Cortex of kidney (tissue), 1 donor: ENCODE measurements at places on chromosomes 13 and 19.

GRCh38 chr13:94324767-94325540 is 154.5 kb downstream of the DCT start:
- no peak for DNase-seq

GRCh38 chr13:33509642-33510229 is 224.2 kb upstream of the STARD13 start:
- no peak for DNase-seq

DNA sequence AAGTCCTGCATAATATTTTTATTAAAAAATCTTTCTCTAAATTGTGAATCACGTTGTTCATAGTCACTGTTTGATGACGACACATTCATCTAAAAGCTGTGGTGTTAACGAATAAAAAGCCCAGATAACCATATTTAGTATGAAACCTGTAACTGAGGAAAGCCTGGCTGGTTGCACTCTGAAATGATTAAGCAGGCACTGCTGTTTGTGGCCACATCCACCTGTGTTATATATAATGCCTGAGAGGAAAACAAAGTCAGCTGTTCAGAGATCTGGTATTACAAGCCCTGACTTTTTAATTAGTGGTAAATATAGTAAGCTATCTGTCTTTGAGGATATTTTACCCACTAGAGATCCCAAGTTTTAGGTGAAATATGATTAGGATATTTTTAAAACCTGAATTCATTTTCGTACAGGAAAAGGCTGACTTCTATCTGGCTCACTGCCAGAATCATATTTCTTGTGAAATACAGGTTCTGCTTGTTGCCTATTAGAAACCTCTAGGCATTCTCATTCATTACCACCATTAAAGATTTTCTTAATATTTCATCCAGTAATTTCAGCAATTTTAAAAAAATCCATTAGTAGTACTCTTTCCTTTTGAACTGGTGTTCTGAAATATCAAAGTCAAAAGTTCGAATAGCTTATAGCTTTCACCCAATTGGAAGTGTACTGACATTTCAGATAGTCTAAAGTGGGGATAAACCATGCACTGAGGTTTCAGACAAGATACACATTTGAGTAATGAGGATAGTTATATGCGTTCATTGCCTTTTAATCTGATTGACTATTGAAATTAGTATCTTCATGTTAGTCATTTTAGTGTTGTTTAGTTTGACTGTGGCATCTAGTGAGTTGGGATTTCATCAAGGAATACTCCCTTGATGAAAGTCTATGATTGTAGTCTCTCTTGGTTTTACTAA is 79.7 kb downstream of the LMO7 start:
- no peak for DNase-seq

DNA sequence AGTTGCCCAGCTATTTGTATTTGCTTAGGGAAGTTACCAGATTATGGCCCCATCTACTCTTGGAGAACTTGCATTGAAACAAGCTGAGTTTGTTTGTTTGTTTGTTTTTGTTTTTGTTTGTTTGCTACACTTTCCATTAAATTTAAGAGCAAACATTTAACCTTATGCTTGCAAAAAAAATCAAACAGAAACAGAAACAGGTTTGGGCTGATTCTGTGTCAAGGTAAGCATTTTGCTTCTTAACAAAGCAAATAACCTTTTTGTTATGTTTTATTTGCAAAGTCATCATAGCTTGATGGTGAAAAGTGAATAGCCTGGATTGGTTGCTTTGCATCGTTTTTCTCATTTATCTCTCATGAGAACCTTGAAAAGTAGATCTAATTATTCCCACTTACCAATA is 531.8 kb downstream of the EFNB2 start:
- DNase-seq, result no peak

- DNase-seq, result no peak
Measured at GRCh38 chr19:6705931-6706632, 14.4 kb downstream of the C3 start.

- DNase-seq, result no peak
Measured at GRCh38 chr13:67136157-67136556, 94.0 kb downstream of the PCDH9 start.

- DNase-seq, result no peak
Measured at GRCh38 chr19:44988896-44989556, 12.2 kb upstream of the RELB start.

GRCh38 chr13:107104631-107105030 is 536.7 kb upstream of the ARGLU1 start:
- DNase-seq, result no peak

GRCh38 chr19:53872762-53873161 is 5.1 kb downstream of the MYADM start:
- DNase-seq, result no peak

GRCh38 chr13:113743366-113744195 is 15.4 kb upstream of the TMEM255B start:
- no peak for DNase-seq

DNA sequence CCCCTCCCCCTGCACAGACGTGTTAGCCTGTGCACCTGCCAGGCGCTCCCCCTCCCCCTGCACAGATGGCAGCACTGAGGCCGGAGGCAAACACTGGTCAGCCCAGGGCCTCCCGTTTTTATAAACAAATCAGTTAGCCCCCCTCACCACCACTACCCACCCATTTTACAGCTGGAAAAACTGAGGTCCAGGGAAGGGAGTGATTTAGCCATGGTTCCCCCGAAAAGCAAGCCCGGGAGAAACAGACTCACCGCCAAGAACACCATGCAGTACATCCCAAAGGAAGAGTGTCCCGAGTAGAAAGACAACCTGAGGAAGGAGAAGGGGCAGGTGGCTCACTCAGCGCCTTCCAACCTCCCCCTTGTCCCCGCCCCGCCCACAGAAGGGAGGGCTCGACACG is 8.7 kb downstream of the PLPP2 start:
- no peak for DNase-seq

- no peak for DNase-seq
Measured at GRCh38 chr13:30991922-30992321, 59.5 kb downstream of the TEX26 start.

GRCh38 chr13:105972811-105973590 is 562.5 kb downstream of the EFNB2 start:
- DNase-seq, result no peak

GRCh38 chr13:98741741-98742435 is 10.6 kb downstream of the SLC15A1 start:
- DNase-seq, result no peak

DNA sequence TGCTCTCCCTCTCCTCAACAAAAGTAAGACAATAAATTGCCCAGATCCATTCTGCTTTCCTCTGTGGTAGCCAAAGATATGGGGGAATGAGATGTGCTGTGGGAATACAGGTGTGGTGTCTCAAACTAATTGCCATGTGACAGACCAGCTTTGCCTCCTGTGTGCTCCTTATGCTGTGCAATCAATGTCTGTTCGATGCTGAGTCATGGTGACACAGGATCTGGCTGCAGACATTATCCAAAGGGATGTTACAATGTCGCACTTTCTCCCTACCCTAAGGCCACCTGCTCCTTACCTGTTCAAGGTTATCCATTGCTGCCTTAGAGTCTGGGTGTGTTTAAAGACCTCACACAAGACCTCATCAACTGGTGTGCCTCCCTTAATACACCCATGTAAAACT is 32.5 kb downstream of the FGF14 start:
- DNase-seq, result no peak

- DNase-seq, result no peak
Measured at GRCh38 chr19:31418692-31419430, 69.6 kb upstream of the TSHZ3 start.

DNA sequence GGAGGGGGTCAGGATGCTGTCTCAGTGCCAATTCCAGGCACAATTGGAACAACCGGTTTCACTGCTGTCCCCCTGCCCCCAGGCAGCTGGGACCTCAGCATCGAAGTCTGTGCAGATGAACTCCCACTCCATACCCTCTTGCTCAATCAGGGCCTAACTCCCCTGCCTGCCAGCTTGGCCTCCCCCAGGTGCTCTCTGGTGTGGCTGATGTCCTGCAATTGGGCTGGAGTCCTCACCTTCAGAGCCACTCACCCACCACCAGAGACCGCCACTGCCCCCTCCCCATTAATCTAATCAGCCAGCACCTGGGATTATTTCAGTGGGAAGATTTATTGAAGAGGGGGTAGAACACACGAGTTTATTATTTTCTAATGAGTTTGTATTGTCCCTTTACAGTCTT is 118.8 kb downstream of the MIPEP start:
- DNase-seq, result no peak

- DNase-seq, result no peak
Measured at GRCh38 chr13:113022745-113023574, 53.9 kb downstream of the MCF2L start.

- DNase-seq, result no peak
Measured at GRCh38 chr13:95221971-95222732, 79.1 kb downstream of the ABCC4 start.

DNA sequence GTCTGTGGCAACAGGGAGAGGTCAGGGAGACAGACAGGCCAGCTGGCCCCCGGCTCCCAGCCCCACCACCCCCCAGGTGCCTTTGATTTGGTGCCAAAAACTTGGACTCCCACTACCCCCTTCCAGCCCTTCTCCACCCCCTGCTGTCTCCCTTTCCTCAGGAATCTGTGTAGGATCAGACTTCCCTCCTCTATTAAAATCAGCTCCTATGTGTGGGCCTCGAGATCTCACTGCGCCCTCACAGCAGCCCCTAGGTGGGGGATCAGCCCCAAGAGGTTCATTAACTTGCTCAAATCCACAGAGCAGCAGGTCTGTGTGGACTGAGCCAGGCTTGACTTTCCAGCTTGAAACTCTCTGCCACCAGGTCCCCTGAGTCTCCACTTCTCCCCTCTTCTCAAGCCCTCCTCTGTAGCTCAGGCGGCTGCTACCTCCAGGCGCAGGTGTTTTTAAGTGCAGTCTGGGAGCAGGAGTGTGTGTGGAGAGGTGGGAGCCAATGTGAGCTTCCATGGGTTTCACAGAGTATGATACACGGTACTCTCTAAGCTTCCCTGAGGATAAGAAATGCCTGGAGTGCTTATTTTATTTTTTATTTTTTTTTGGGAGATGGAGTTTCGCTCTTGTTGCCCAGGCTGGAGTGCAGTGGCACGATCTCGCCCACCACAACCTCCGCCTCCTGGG is 1.7 kb downstream of the GAPDHS start:
- DNase-seq, result no peak

DNA sequence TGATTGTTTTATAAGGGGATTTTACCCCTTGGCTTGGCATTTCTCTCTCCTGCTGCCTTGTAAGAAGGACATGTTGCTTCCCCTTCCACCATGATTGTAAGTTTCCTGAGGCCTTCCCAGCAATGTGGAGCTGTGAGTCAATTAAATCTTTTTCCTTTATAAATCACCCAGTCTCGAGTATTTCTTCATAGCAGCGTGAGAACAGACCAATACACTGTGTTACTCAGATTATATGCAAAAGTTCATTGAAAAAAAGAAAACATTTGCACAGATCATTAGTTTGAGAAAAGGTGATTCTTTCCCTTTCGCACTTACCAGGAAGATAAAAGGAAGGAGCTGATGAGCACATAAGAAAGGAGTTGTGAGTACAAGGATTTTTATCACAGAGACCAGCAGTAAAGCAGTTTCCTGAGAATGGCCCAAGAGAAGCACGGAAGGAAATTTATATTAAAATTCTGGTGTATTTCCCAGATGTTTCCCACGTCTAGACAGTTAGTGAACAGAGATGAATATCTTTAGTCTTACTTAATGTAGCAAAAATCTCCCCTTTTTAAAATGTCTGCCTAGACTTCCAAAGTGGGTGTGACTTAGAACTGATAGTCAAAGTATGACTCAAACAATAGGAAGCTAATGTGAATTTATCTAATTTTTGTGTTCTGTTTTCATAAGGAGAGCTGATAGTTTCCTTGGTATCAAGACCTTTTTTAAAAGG is 431.8 kb upstream of the SGCG start:
- DNase-seq, result no peak

- DNase-seq, result no peak
Measured at GRCh38 chr13:27359199-27359821, 65.1 kb upstream of the GTF3A start.

DNA sequence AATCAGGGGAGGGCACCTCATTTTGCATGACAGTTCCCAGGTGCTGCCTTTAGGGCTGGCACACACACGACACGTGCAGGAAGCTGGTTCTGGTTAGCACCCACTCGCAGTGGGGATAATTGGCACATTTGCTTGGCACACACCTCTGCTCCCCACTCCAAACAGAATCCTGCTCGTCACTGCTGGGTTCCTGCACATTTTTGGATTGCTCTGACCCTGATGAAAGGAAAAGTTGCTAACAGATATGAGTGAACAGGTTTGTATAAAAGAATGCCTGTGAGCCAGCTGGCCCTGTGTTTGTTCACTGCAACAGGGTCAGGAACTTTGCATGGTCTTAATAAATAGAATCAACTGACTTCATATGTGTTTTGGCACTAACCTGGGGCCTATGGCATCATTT is 1500.4 kb downstream of the EFNB2 start:
- no peak for DNase-seq

DNA sequence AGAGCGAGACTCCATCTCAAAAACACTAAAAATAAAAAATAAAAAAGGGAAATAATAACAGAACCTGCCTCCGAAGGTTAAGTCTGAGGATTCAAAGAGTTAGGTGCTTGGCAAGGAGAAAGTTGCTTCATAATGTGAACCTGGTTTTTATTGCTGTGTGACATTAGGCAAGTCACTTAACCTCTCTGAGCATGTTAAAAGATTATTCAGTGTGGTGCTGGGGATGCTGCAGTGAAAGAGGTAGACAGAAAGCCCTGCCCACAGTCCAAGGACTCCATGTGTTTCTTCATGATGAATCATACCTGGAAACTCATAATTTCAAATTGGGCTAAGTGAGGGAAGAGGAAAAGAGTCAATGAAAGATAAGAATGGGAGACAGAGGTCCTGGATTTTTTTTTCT is 2.4 kb downstream of the IL27RA start:
- no peak for DNase-seq

GRCh38 chr19:38557205-38557799 is 60.5 kb downstream of the MAP4K1 start:
- no peak for DNase-seq

DNA sequence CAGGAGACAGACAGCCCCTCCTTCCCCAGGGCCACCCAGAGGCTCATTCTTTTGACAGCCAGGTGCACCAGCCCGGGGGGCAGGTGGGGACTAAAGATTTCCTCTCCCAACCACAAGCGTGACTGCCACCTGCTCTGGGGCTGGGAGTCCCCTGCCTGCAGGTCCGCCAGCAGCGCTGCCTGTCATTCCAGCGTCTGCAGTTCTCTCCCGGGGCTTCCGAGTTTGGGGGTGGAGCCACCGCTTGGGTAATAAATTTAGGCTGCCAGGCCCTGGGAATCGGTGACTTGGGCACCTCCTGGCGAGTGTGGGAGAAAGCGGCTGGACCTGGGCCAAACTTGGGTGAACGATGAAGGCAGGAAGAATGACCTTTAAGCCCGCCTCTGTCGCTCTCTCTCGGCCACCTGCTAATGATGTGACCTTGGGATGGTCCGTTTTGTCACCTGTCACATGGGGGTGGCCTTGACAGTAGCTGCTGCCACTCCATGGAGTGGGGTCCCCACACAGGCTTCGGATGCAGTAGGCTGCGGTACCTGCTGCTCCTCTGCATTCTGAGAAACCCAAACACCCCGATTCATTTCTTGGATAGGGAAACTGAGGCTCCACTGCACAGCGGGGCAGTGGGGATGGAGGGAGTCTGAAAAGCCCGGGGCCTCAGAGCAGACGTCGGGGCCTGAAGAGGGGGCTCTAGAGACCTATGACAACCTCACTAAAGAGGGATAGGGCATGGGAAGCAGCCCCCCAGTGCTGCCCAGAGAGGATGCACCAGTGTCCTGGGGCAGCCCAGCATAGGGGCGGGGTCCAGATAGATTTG is 12.8 kb downstream of the FUT6 start:
- DNase-seq, result no peak

- DNase-seq, result no peak
Measured at GRCh38 chr13:76968041-76968440, 19.7 kb downstream of the ACOD1 start.
